NCI-H1048 (cell line): ENCODE measurements at places on chromosomes 4 and X.

- DNase-seq, result no peak
These were observed 148.4 kb downstream of the AR start for GRCh38 chrX:67692246-67692645.

DNA sequence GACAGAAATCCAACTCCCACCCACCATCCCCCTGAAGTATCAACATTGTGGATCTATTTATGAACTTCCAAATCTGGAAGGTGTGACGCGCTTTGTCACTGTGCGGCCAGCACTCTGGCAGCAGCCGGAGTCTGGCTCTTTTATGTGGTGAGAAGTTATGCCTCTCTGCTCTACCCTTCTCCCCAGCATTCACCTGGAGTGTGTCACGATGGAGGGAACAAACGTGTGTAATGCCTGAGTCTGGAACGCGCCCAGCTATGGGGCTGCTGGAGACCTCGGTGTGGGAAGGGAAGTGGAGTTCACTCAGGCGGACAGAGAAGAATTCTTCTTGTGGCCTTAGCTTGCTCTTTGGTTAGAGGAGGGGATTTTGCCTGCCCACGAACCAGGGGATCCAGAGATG lies 222.1 kb upstream of the RPL34 start:
- no peak for DNase-seq

GRCh38 chr4:7802093-7802726 lies 137.5 kb downstream of the AFAP1 start:
- DNase-seq, result no peak

GRCh38 chr4:37367901-37368300 lies 123.4 kb downstream of the NWD2 start:
- DNase-seq, result no peak
